ENCODE measurements at places on chromosomes 1 and 21.

GRCh38 chr1:91014475-91014874, 7.4 kb downstream of the ZNF644 start:
- no peak for DNase-seq

DNA sequence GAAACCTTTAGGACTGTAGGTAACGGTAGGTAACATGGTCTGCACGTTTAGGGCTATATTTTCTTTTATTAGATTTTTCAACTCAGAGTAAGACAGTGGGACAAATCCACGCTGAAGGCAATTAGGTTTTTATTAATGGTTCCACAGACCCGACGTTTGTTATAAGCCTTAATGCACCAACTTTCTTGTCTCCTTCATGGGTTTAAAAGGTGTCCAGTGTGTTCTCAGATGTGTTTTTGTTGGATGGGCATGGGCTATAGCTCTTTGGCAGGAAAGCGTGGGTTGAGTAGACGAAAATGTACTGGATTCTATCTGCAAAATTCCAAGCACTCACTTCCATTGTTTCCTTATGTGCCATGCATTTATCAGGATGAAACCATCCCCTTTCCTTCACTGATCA, 88.0 kb upstream of the SIM2 start:
- peak; percentile 13 for DNase-seq

- peak; percentile 81 for DNase-seq
Observed at GRCh38 chr1:85628791-85629531, 48.4 kb downstream of the CCN1 start.

GRCh38 chr1:113653741-113654140, 105.5 kb downstream of the PHTF1 start:
- DNase-seq = no peak

- no peak for DNase-seq
Observed at GRCh38 chr1:2235300-2235998, 7.3 kb downstream of the SKI start.

DNA sequence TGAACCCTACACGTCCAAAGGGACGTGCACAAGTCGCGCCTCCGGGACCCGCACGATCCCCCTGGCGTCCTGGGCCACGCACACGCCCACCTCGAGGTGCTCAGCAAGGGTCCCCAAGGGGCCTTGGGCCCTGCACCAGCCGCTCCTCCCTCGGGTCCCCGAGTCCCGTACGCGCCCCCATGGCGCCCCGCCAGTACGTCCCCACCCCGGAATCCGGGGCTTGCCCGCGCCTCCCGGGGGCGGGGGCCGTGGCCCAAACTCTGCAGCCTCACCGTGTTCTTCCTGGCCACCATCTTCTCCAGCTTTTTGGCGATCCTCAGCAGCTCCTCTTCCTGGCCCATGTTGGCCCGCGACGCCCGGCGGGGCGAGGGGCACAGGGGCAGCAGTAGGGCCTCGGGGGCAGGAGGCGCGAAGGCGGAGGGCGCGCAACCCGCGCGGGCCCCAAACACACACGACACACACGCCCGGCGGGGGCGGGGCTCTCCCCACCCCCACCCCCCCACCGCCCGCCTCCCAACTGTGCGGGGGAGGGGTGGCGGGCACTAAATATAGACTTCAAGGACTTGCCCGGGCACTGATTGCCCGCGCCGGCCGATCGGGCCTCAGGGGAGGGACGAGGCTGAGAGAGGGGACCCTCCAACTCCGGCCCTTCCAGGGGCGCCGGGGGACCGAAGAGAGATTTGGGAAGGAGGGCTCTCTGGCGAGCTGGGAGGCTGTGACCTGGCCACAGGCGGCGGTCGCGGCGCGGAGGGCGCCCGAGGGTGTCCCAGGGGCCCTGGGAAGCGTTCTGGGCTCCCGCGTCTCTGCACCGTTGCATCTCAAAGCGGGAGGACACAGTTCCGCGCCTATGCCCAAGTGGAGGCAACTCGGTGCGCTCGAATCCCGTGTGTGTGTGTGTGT, at the start of gene TCEA3:
TSS of gene TCEA3 (minus strand) at position 456 of the 900 bp plus-strand sequence. CDS start at position 341, 115 bp downstream.
- DNase-seq = no peak

DNA sequence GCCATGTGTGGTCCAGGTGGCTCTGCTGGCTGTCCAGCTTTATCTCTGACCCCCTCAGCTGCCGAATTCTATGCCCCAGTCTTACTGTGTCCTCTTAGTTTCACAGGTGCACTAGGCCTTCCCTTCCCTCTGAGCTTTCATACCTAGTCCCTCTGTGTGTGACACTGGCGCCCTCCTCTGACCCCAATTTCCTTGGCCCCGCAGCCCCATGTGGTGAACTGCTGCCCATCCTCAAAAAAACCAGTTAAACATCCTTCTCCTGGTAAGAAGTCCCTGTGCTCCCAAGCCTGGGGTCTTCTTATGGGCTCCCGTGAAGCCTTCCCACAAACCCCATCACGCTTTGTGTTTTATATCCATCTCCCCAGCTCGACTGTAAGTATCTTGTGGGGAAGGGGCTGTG, 93.9 kb upstream of the TSPAN2 start:
- DNase-seq = no peak

- DNase-seq = no peak
Observed at GRCh38 chr21:39217356-39218081, 34.3 kb upstream of the PSMG1 start.

- DNase-seq = no peak
Observed at GRCh38 chr1:177010211-177010825, 154.2 kb downstream of the ASTN1 start.

DNA sequence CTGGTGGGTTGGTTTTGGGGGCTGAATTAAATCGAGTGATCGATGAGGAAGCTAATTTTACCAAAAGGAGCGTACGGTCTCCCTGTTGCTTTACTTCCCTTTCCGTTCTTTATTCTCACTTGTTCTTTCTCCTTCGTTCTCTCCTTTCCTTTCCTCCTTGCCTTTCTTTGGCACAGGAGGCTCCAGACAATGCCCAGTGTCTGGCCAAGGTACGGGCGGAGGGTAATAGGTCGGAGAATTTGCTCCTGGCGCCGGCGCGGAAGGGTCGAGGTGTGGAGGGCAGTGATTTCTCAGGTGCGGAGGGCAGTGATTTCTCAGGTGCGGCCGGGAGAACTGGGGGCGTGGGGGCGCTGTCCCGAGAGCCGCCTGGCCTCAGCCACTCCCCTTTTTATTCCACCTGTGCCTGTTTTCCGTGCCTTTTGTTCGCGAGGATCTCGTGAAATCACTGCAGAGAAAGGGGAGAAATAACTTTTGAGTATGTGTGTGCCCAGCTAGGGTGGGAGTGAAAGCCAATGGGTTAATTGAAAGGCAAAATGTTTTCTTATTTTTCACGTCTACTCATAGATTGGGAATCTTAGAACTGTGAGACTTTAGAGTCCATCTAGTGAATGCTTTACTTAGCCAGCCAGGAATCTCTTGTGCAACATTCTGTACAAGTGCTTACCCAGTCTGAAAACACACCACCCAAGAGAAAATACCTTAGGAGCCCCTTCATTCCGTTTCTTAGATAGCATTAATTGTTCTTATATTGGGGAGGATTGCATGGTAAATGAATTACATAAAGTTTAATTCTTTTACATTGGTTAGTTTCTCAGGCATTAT, 1.3 kb downstream of the FNBP1L start:
- peak; percentile 41 for DNase-seq

DNA sequence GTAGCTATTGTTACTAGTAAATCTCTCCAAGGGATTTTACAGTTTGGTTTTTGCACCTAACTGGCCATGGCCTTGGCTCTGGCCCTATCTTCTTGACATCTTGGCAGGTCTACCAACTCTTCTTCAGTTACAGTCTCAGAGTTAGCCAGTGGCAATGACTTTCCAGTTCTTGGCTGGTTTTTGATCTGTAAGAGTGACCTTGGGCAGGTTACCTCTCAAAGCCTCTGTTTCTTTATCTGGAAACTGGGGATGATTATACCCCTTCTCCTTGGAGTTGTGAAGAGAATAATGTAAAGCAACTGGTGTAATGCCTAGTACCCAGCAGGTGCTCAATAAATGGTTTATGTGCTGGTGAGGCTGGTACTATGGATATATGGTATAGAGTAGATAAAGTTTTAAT, 6.7 kb downstream of the PHGDH start:
- DNase-seq = no peak

DNA sequence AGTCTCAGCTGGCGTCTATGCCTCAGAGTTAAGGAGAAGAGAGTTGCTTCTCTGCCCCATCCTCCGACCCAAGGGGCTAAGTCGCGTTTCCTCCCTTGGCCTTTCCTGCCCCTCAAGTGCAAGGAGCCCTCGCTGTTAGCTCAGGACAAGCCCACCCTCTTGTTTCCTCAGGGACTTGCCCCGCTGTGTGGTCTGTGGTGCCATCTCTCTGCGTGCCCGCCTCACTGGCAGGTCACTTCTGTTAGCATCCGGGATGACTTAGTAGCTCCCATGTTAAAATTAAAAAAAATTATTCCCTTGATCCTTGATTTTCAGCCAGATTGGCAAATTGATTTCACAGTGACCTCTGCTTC, 96.5 kb downstream of the PCBP3 start:
- DNase-seq = no peak
